Activated CD4-positive, alpha-beta memory T cell treated with anti-CD3 and anti-CD28 coated beads for 36 hours (primary cell): ENCODE measurements at places on chromosomes 6 and 20. TPM values are rescaled to one million over a fixed set of nuclear protein-coding genes. Genes with fewer than 3 reads are reported as not detected.

GRCh38 chr6:113616701-113617274, 240.4 kb upstream of the MARCKS start:
- no peak overlapping the region for H3K4me3 ChIP-seq
- no peaks in the 10 kb centered on the region for H3K4me1 ChIP-seq
- H3K27me3 ChIP-seq, result peaks cover 17% of the 10 kb centered on the region
- no peak overlapping the region for H3K27ac ChIP-seq
- no peak for DNase-seq
- H3K36me3 ChIP-seq, result no peaks in the 10 kb centered on the region

- no peak for DNase-seq
- H3K4me1 ChIP-seq, result no peaks in the 10 kb centered on the region
- no peak overlapping the region for H3K4me3 ChIP-seq
- H3K27me3 ChIP-seq, result no peaks in the 10 kb centered on the region
These were observed 294.7 kb downstream of the ZNF217 start for GRCh38 chr20:53298911-53299310.

DNA sequence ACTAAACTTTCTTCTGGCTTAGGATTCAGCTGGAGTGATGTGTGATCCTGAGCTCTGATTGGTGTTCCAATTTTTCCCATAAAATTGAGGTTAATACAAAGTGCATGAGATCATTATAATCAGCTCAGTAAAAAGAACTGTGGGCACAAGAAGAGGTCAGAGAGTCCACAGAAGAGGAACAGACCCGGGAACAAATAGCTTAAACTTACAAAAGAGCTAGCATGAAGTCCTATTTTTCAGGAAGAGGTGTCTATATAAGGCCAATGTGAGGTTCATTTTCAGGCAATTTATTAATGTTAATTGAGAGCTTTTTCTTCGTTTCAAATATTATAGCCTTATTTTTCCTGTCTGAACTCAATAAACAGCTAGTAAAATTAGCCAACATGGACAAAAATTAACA, 26.9 kb upstream of the STX11 start:
- H3K27me3 ChIP-seq, result peaks cover 2% of the 10 kb centered on the region
- DNase-seq, result no peak
- H3K27ac ChIP-seq, result no peak overlapping the region

GRCh38 chr6:167787896-167788562, 38.7 kb upstream of the AFDN start:
- H3K36me3 ChIP-seq, result no peaks in the 10 kb centered on the region
- no peaks in the 10 kb centered on the region for H3K4me1 ChIP-seq
- H3K27me3 ChIP-seq, result peaks cover 14% of the 10 kb centered on the region
- no peak overlapping the region for H3K4me3 ChIP-seq

GRCh38 chr6:71222671-71223070, 65.9 kb upstream of the OGFRL1 start:
- no peaks in the 10 kb centered on the region for H3K27me3 ChIP-seq
- no peak overlapping the region for H3K4me3 ChIP-seq
- H3K36me3 ChIP-seq, result no peaks in the 10 kb centered on the region
- no peak overlapping the region for H3K27ac ChIP-seq
- H3K4me1 ChIP-seq, result peaks cover under 1% of the 10 kb centered on the region

GRCh38 chr20:62426699-62427131, 624 bp downstream of the RBBP8NL start:
- H3K4me3 ChIP-seq, result no peak overlapping the region
- no peaks in the 10 kb centered on the region for H3K36me3 ChIP-seq
- peaks cover 7% of the 10 kb centered on the region for H3K27me3 ChIP-seq
- H3K27ac ChIP-seq, result no peak overlapping the region

DNA sequence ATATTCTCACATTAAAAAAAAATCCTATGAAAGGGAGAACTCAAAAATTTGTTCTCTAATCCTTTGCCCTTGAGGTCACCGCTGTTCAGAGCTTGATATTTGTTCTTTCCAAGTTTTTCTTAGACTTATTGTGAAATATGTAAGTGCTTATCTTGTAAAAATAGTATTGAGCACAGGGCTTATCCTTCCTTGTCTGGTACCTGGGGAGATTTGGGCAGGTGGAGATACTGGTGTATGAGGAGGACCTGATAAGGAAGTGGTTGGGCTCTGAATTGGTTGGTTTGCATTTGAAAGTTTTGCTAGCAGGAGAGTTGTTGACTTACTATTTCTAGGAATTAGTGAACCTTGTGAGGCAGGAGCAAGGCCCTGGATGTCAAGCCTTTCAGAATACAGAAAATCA, 28.9 kb upstream of the ANKEF1 start:
- peaks cover 17% of the 10 kb centered on the region for H3K27me3 ChIP-seq
- H3K27ac ChIP-seq, result no peak overlapping the region
- no peaks in the 10 kb centered on the region for H3K36me3 ChIP-seq
- H3K4me3 ChIP-seq, result no peak overlapping the region

The FBXO9 gene
- 55.6 TPM for total RNA-seq
